ENCODE measurements at places on chromosomes 1 and 21.
A peak's percentile ranks its signal among the peaks of the same experiment; 100 is the strongest.

GRCh38 chr1:201693890-201694607 lies 134.9 kb upstream of the IPO9 start:
- DNase-seq: no peak

GRCh38 chr1:235513495-235514366 lies 9.5 kb upstream of the B3GALNT2 start:
- peak; percentile 74 for DNase-seq

DNA sequence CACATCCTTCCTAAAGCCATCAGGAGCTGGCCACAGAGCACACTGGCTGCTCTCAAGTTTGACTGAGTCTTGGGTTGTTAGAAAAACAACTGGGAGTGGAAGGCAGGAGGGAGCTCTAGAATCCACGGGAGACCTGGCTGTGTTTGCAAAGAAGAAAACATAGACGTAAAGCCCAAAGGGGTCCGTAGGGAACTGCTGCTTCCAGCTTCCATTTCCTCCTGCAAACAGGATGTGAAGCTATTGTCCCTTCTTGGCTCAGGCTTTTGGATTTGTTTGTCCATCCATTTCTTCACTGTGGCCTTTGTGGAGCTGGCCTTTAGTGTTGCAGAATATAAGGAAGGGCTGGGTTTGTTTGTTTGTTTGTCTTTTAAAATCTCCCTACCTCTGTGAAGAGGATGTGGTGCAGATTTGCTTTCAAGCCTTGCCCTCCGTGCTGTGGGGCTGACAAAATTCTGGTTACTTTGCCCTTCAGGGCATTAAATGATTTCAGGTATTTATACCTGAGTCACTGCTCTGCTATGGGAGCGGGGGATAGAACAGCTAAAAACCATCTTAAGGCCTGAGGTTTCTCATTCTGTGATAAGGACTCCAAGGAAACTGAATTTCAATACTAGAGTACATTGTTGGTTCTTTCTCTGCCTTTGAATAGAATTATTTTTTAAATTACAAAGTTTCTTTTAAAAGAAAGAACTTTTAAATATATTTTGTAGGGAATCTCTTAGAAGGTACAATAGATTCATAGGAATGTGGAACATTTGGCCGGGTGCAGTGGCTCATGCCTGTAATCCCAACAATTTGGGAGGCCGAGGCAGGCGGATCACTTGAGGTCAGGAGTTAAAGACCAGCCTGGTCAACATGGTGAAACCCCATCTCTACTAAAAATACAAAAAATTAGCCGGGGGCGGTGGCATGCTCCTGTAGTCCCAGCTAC lies 74.3 kb downstream of the MPZL1 start:
- no peak for DNase-seq

- no peak for DNase-seq
These were observed 44.7 kb upstream of the DISC1 start for GRCh38 chr1:231581859-231582258.
